ENCODE measurements at places on chromosomes 11 and 22. TPM values are rescaled to one million over a fixed set of nuclear protein-coding genes. Genes with fewer than 3 reads are reported as not detected.

DNA sequence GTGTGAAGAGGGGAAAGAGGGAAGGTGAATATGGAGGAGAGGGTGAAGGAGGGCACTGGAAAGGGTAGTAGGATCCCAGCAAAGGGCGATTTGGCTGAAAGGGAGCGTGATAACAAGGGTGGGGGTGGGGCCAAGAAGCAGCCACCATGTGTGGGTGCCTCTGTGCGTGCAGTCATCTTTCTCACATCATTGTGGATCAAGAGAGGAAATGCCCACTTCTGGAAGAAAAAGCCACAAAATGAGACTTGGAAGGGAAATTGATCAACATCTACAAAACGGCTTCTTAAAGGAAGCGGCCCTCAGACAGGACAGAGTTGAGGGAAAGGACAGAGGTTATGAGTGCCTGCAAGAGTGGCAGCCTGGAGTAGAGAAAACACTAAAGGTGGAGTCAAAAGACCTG, 1.2 kb upstream of the CXCR5 start:
- H3K4me3 ChIP-seq, result no peak overlapping the region
- H3K27me3 ChIP-seq, result no peaks in the 10 kb centered on the region
- no peaks in the 10 kb centered on the region for H3K36me3 ChIP-seq
- no peak overlapping the region for H3K27ac ChIP-seq

GRCh38 chr22:49380095-49380827, 447.4 kb downstream of the BRD1 start:
- no peaks in the 10 kb centered on the region for H3K4me1 ChIP-seq
- no peaks in the 10 kb centered on the region for H3K36me3 ChIP-seq
- peaks cover 3% of the 10 kb centered on the region for H3K27me3 ChIP-seq
- no peak for DNase-seq
- H3K27ac ChIP-seq, result no peak overlapping the region

- DNase-seq, result no peak
- no peak overlapping the region for H3K27ac ChIP-seq
- H3K36me3 ChIP-seq, result peaks cover 8% of the 10 kb centered on the region
These were observed 16.4 kb downstream of the CABIN1 start for GRCh38 chr22:24027389-24027975.

GRCh38 chr11:13786688-13787087, 118.2 kb downstream of the FAR1 start:
- H3K36me3 ChIP-seq, result no peaks in the 10 kb centered on the region
- no peak overlapping the region for H3K27ac ChIP-seq
- no peaks in the 10 kb centered on the region for H3K4me1 ChIP-seq
- H3K27me3 ChIP-seq, result peaks cover 23% of the 10 kb centered on the region

DNA sequence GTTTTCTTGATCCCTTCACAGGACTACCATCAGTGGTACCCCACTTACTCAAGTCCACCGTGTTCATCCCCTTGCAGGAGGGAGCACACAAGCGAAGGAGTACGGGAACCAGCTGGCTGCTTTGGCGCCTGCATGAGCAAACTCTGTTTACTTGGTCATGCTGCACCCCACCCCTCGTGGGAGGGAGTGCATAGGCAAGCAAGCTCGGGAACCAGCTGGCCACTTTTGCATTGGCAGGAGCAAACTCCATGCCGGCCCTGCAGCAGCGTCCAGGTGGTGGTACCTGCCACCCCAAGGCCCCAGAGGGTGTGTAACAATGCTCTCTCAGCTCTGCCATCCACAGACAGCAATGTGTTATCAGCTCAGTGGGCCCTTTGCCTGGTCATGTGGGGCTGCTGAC, 737.8 kb downstream of the FAM181B start:
- H3K27ac ChIP-seq, result no peak overlapping the region
- H3K4me1 ChIP-seq, result no peaks in the 10 kb centered on the region
- DNase-seq, result no peak
- H3K4me3 ChIP-seq, result no peak overlapping the region

GRCh38 chr11:119094816-119095065, 6.9 kb downstream of the DPAGT1 start:
- no peak for DNase-seq
- peaks cover 78% of the 10 kb centered on the region for H3K36me3 ChIP-seq
- peak overlapping the region; percentile 94 for H3K4me3 ChIP-seq
- peaks cover 28% of the 10 kb centered on the region for H3K4me1 ChIP-seq
- no peaks in the 10 kb centered on the region for H3K27me3 ChIP-seq
- peak overlapping the region; percentile 95 for H3K27ac ChIP-seq

DNA sequence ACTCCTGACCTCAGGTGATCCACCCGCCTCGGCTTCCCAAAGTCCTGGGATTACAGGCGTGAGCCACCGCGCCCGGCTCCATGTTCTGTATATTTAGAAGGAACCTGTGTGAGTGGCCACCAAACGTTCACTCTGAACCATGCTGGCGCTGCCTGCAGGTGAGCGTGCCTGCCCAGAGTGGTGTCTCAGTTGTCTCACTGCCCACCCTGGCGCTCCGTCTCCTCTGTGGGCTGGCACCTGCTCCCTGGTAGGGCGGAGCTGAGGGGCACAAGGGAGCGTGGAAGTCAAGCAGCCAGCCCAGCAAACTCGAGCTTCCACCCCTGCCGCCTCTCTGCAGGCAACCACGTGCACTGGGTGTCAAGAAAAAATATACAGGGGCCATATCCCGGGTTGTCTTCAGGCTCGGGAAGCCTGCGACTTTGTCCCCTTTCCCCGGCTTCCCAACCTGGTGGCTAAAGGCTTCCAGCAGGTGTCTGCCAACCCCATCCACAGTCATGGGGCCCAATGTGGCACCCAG, 16.7 kb downstream of the TXN2 start:
- no peak overlapping the region for H3K27ac ChIP-seq
- peaks cover 19% of the 10 kb centered on the region for H3K4me1 ChIP-seq
- H3K27me3 ChIP-seq, result no peaks in the 10 kb centered on the region

DNA sequence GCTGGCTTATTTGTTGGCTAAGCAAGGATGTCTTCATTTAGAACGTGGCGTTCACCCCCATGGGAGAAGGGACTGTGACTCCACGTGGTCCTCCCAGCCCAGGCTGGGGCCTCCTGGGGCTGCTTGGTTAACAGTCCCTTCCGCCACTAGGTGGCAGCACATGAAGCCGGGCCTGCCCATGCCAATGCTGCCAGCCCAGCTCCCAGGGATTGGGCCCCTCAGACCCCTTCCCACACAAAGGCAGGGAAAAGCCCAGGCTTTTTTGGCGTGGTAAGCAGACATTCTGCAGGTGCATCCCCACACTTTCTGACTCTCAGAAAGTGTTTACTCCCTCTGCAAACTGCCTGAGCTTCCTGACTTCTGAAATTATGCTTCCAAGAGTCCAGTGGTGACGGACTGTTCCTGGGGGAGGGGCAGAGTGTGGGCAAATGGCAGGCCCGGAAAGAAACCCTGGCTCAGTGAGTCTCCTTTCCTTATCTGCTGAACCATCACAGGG, 3.1 kb downstream of the CBX6 start:
- H3K4me3 ChIP-seq, result no peak overlapping the region
- H3K27me3 ChIP-seq, result no peaks in the 10 kb centered on the region
- peak; percentile 77 for DNase-seq
- H3K27ac ChIP-seq, result no peak overlapping the region
- H3K36me3 ChIP-seq, result peaks cover 49% of the 10 kb centered on the region

DNA sequence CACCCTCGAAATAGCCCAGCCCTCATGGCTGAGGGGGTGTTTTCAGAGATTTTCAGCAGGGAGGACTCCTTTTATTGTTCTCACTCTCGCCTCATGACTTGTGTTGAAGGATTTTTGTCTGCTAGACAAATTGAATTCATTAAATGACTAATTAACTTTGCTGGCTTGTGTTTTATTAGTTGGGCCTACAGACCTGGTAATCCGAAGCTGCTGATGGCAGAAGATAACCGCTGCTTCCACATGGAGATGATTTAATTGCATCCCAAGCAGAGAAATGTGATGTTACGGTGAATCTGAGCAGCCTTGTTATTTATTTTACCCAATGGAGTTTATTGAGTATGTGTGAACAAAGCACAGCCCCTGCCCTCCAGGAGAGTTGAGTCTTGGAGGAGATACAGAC, 40.5 kb upstream of the CDON start:
- no peak overlapping the region for H3K4me3 ChIP-seq
- H3K4me1 ChIP-seq, result peaks cover 6% of the 10 kb centered on the region
- DNase-seq, result no peak
- peaks cover 73% of the 10 kb centered on the region for H3K27me3 ChIP-seq

- no peak for DNase-seq
- H3K27me3 ChIP-seq, result no peaks in the 10 kb centered on the region
- no peaks in the 10 kb centered on the region for H3K4me1 ChIP-seq
- H3K4me3 ChIP-seq, result no peak overlapping the region
- H3K36me3 ChIP-seq, result no peaks in the 10 kb centered on the region
These were observed 454.7 kb upstream of the DDI1 start for GRCh38 chr11:103581760-103582159.

GRCh38 chr11:117475716-117476530, 148.3 kb downstream of the CEP164 start:
- no peak overlapping the region for H3K27ac ChIP-seq
- H3K27me3 ChIP-seq, result peaks cover 4% of the 10 kb centered on the region
- H3K4me1 ChIP-seq, result no peaks in the 10 kb centered on the region
- H3K36me3 ChIP-seq, result no peaks in the 10 kb centered on the region
- DNase-seq, result no peak
- no peak overlapping the region for H3K4me3 ChIP-seq

- peaks cover 10% of the 10 kb centered on the region for H3K4me1 ChIP-seq
- no peaks in the 10 kb centered on the region for H3K36me3 ChIP-seq
- no peak overlapping the region for H3K4me3 ChIP-seq
- no peaks in the 10 kb centered on the region for H3K27me3 ChIP-seq
These were observed 41.4 kb downstream of the PACSIN2 start for GRCh38 chr22:42973536-42973881.

GRCh38 chr11:41622707-41623359, 163.4 kb upstream of the LRRC4C start:
- H3K27ac ChIP-seq, result no peak overlapping the region
- H3K4me3 ChIP-seq, result no peak overlapping the region
- no peaks in the 10 kb centered on the region for H3K4me1 ChIP-seq
- no peaks in the 10 kb centered on the region for H3K27me3 ChIP-seq
- H3K36me3 ChIP-seq, result no peaks in the 10 kb centered on the region
- no peak for DNase-seq

DNA sequence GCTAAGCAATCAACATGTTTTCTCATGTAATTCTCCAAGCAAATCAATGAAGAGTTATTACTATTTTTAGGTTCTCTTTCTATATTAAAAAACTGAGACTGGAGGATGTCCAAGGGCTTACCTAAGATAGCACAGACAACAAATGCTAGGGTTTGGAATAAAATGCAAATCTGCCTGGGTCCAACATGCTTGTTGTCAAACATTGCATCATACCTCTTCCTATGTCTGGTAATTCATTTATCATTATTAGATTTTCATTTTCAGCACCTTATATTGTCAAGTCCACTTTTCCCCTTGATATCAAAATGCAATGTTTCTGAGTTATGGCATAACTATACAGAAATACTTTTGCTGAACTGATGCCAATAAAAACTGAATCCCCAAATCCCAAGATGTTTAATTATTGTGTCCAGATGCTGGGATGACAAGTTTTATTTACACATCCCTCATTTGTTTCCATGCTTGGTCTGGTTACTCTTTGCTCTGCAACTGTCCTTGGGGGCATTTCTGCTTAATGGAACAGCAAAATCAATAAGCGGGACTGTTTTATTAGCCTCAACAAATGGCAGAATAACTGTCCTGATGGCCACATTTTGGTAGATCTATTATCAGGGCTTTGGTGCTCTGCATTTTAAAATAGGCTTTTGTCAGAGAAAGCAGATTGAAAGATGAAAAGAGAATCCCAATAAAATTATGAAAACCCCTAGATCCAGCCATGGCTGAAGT, 86.0 kb downstream of the C11orf87 start:
- H3K27ac ChIP-seq, result no peak overlapping the region
- H3K4me3 ChIP-seq, result no peak overlapping the region
- H3K27me3 ChIP-seq, result no peaks in the 10 kb centered on the region
- no peak for DNase-seq
- no peaks in the 10 kb centered on the region for H3K4me1 ChIP-seq
- H3K36me3 ChIP-seq, result no peaks in the 10 kb centered on the region

GRCh38 chr11:47376525-47377371, 1.6 kb downstream of the SPI1 start:
- H3K4me1 ChIP-seq, result peaks cover 37% of the 10 kb centered on the region
- peak overlapping the region; percentile 47 for H3K4me3 ChIP-seq
- peak overlapping the region; percentile 86 for H3K27ac ChIP-seq
- H3K36me3 ChIP-seq, result peaks cover 13% of the 10 kb centered on the region
- peak; percentile 65 for DNase-seq
- no peaks in the 10 kb centered on the region for H3K27me3 ChIP-seq

DNA sequence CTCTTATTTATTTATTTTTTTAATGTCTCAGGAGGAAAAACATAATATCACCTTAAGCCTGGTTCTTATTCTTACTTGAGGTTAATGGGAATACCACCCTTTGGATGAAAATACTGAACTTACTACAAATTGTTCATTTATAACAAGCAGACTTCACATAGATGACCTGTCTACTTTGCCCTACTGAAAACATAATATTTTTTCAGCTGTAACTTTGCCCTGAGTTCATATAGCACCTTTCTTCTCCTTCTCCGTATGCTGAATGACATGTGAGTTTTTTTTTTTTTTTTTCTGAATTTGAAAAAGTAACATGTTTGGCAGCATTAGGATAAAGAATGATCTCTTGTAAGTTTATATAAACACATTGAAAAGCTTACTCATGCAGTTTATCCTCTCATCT, 186.8 kb downstream of the TMEM135 start:
- DNase-seq, result no peak
- no peaks in the 10 kb centered on the region for H3K4me1 ChIP-seq
- no peaks in the 10 kb centered on the region for H3K27me3 ChIP-seq
- H3K36me3 ChIP-seq, result no peaks in the 10 kb centered on the region
- H3K27ac ChIP-seq, result no peak overlapping the region

DNA sequence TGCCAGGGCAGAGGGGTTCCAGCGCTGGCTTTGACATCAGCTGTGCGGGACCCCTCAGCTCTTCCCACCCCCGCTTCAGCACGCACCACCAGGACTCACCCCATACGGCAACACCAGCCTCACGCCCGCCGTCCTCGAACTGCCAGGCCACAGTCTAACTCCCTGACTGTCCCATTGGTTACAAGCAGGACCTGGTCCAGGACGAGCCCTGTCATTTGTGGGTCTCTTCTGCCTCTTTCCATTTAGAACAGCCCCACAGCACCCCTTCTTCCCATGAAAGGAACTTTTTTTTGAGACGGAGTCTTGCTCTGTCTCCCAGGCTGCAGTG, 81.7 kb downstream of the PHF21B start:
- H3K27ac ChIP-seq, result no peak overlapping the region
- no peaks in the 10 kb centered on the region for H3K36me3 ChIP-seq
- no peak overlapping the region for H3K4me3 ChIP-seq
- peaks cover 2% of the 10 kb centered on the region for H3K27me3 ChIP-seq
- no peaks in the 10 kb centered on the region for H3K4me1 ChIP-seq
- DNase-seq, result no peak

GRCh38 chr11:131408025-131408640, 37.7 kb downstream of the NTM start:
- no peak overlapping the region for H3K4me3 ChIP-seq
- no peaks in the 10 kb centered on the region for H3K27me3 ChIP-seq
- H3K36me3 ChIP-seq, result no peaks in the 10 kb centered on the region
- no peak overlapping the region for H3K27ac ChIP-seq
- peak; percentile 37 for DNase-seq
- no peaks in the 10 kb centered on the region for H3K4me1 ChIP-seq

GRCh38 chr11:59216641-59217564, 4.2 kb upstream of the MPEG1 start:
- no peak for DNase-seq
- H3K36me3 ChIP-seq, result no peaks in the 10 kb centered on the region
- no peak overlapping the region for H3K27ac ChIP-seq
- H3K4me1 ChIP-seq, result no peaks in the 10 kb centered on the region

- DNase-seq, result no peak
- peaks cover 22% of the 10 kb centered on the region for H3K4me1 ChIP-seq
- no peaks in the 10 kb centered on the region for H3K36me3 ChIP-seq
- H3K27ac ChIP-seq, result no peak overlapping the region
These were observed 24.6 kb upstream of the LRRC32 start for GRCh38 chr11:76695133-76695532.

Gene TIMP3
- 0.73 TPM for total RNA-seq

Gene DGAT2
- total RNA-seq, result 2.2 TPM

Gene CARD16
- 0.31 TPM for total RNA-seq

Gene SLC22A8
- not detected for total RNA-seq

Gene SOX6
- total RNA-seq, result 9.4 TPM

Gene TSPAN32
- 5.9 TPM for total RNA-seq

All from K562 (cell line).